ENCODE measurements at places on chromosomes 3 and 15.

DNA sequence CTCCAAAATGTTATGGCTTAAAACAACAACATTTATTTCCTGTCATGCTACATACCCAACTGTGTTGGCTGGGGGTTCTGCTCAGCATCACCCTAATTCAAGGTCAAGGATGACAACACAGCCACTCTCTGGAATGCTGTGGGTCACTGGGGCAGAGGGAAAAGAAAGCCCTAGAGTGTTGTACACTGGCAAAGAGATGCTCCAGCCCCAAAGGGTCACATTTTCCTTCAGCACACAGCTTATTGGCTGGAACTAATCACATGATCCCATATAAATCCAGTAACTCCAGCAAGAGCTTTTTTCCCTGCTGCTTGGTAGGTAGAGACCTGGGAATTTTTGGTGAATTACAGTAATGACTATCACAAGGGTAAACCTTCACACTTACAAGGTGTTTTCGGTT is 1041.4 kb downstream of the NTRK3 start:
- H3K4me3 ChIP-seq = no peak overlapping the region
- no peaks in the 10 kb centered on the region for H3K36me3 ChIP-seq
- no peak for DNase-seq
- H3K4me1 ChIP-seq = no peaks in the 10 kb centered on the region
- no peaks in the 10 kb centered on the region for H3K27me3 ChIP-seq

- H3K4me3 ChIP-seq = no peak overlapping the region
- no peaks in the 10 kb centered on the region for H3K27me3 ChIP-seq
- H3K27ac ChIP-seq = no peak overlapping the region
- no peak for DNase-seq
- H3K36me3 ChIP-seq = no peaks in the 10 kb centered on the region
Observed at GRCh38 chr3:104066658-104067057, 1300.1 kb upstream of the ALCAM start.

DNA sequence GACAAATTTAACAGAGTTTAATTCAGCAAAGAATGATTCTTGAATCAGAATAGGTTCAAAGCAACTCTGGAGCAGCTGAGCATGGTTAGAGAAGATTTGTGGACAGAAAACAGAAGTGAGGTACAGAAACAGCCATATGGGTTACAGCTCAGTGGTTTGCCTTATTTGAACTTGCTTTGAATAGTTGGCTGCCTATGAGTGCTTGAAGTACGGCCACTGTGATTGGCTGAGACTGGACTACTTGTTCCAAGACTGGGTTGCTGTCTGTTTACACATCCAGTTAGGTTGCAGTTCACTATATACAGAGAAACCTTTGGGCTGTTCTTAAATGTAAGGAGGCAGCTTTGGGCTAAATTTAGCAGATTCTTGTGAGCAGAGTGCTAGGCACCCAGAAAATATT is 79.4 kb upstream of the CADPS start:
- no peak overlapping the region for H3K27ac ChIP-seq
- H3K4me3 ChIP-seq = no peak overlapping the region
- DNase-seq = no peak
- no peaks in the 10 kb centered on the region for H3K4me1 ChIP-seq

DNA sequence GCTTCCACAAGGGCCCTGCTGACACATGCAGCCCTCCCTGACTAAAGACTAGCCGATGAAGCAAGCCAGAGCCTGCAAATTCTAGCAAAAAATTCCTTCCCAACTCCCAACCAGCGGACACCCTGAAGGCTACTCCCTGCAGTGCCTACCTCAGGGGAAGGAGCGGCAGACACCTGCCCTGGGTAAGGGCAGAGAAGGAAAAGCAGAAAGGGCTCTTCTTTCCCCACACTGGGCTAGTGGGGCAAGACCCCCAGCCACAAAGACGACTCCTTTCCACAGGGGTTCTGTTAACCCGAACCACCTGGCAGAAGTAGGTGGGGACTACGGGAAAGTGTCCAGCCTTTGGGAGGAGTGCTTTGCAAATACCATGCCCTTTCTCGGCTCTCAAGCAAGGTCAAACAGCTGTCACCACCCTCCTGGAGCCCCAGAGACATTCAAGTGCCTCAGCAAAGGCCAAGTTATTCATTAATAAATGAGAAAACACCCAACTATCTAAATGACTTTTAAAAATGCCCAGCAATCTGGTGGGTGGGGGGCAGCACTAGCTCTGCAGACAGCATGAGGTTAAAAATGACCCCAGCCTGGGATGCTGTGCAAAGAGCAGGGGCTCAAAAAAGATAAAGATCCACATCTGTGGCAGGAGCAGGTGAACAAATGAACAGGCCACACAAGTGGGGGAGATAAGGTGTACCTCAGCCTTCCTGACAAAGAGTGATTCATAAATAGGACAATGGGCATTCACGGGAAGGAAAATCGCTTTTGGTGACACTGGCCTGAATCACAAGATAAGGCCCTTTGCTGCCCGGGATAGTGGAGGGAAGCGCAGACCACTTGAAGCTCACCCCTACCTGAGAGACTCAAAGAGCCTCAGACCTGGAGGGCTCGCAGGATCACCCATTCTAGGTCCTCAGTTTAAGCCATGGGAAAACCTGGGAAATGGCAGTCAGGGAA is 33.0 kb downstream of the CCDC12 start:
- H3K4me3 ChIP-seq = no peak overlapping the region
- peak; percentile 74 for DNase-seq
- H3K36me3 ChIP-seq = no peaks in the 10 kb centered on the region
- peak overlapping the region; percentile 86 for H3K27ac ChIP-seq
- no peaks in the 10 kb centered on the region for H3K27me3 ChIP-seq

GRCh38 chr3:5768281-5768945 is 580.9 kb downstream of the EDEM1 start:
- H3K27ac ChIP-seq = no peak overlapping the region
- no peak for DNase-seq
- H3K4me1 ChIP-seq = no peaks in the 10 kb centered on the region
- H3K36me3 ChIP-seq = no peaks in the 10 kb centered on the region
- no peaks in the 10 kb centered on the region for H3K27me3 ChIP-seq

GRCh38 chr15:39622660-39623516 is 42.0 kb downstream of the THBS1 start:
- DNase-seq = no peak
- H3K27me3 ChIP-seq = no peaks in the 10 kb centered on the region
- H3K36me3 ChIP-seq = no peaks in the 10 kb centered on the region
- H3K4me3 ChIP-seq = no peak overlapping the region
- H3K4me1 ChIP-seq = peaks cover 32% of the 10 kb centered on the region
- no peak overlapping the region for H3K27ac ChIP-seq

- no peak for DNase-seq
- H3K27me3 ChIP-seq = no peaks in the 10 kb centered on the region
- H3K36me3 ChIP-seq = no peaks in the 10 kb centered on the region
- H3K4me3 ChIP-seq = no peak overlapping the region
Observed at GRCh38 chr3:13066236-13066635, 7.0 kb downstream of the IQSEC1 start.

DNA sequence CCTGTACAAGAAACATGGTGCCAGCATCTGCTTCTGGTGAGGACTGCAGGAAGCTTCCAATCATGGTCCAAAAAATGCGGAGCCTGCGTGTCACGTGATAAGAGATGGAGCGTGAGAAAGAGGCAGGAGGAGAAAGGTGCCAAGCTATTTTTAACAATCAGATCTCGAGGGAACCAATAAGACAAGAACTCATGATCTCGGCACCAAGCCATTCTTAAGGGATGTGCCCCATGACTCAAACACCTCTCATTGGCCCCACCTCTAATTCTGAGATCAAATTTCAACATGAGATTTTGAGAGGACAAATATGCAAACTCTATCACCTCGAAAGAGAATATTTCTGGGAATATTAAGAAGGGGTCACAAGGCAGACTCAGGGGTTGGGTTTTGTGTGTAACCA is 107.2 kb downstream of the PYDC2 start:
- no peak overlapping the region for H3K4me3 ChIP-seq
- no peak for DNase-seq
- no peaks in the 10 kb centered on the region for H3K4me1 ChIP-seq
- no peak overlapping the region for H3K27ac ChIP-seq

- no peaks in the 10 kb centered on the region for H3K4me1 ChIP-seq
- no peak overlapping the region for H3K4me3 ChIP-seq
- no peak overlapping the region for H3K27ac ChIP-seq
- DNase-seq = no peak
Observed at GRCh38 chr3:174873832-174874657, 14.9 kb downstream of the NAALADL2 start.

GRCh38 chr15:93073465-93073952 is 15.5 kb downstream of the RGMA start:
- no peak for DNase-seq
- no peak overlapping the region for H3K4me3 ChIP-seq
- peaks cover 3% of the 10 kb centered on the region for H3K4me1 ChIP-seq
- H3K27ac ChIP-seq = no peak overlapping the region

DNA sequence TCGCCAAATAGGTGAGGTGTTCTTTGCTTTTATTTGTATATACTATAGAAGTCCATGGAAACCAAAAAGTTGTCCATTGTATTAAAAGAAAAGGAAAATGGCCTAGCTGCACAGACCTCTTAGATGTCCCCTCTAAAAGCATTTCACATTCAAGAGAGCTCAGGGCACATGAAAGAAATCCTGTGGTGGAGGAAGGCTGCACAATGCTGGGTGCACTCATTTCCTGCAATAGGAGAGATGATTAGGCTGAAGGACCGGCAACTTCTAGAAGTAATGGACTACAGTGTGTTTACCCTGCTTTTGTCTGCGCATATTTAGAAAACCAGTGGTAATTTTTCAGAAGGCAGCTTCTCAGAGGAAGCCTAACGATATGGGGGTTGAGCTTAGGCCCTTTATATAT is 25.4 kb downstream of the PPM1L start:
- H3K36me3 ChIP-seq = no peaks in the 10 kb centered on the region
- H3K4me1 ChIP-seq = no peaks in the 10 kb centered on the region
- no peaks in the 10 kb centered on the region for H3K27me3 ChIP-seq
- no peak overlapping the region for H3K27ac ChIP-seq

DNA sequence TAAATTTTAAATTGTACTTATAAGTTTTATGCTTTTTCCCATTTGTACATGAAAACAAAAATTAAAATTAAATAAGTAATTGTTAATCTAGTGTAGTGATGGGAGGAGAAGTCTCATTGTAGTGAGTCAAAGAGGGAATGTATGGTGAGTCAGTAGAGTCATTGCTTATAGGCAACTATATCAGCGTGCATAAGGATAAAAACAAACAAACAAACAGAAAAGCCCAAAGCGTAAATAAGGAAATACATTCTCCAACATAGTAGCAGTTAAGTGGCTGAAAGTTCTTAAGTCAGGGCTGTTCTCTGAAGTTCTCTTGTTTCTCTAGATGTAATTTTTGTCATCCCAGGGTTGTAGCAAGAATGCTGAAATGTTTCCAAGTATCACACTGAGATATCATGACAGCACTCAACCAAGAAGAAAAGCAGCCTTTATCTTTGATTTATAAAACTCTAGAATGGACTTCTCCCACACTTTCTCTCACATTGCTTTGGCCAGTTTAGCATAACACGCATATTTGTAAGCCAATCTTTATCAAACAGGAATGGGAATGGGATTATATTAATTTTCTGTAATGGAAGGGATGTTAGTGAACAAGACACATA is 184.1 kb upstream of the TP63 start:
- H3K4me3 ChIP-seq = no peak overlapping the region

- no peaks in the 10 kb centered on the region for H3K27me3 ChIP-seq
- no peak overlapping the region for H3K27ac ChIP-seq
- no peak overlapping the region for H3K4me3 ChIP-seq
- no peaks in the 10 kb centered on the region for H3K36me3 ChIP-seq
- H3K4me1 ChIP-seq = peaks cover 3% of the 10 kb centered on the region
Observed at GRCh38 chr3:169563775-169564059, 99.8 kb downstream of the MECOM start.

DNA sequence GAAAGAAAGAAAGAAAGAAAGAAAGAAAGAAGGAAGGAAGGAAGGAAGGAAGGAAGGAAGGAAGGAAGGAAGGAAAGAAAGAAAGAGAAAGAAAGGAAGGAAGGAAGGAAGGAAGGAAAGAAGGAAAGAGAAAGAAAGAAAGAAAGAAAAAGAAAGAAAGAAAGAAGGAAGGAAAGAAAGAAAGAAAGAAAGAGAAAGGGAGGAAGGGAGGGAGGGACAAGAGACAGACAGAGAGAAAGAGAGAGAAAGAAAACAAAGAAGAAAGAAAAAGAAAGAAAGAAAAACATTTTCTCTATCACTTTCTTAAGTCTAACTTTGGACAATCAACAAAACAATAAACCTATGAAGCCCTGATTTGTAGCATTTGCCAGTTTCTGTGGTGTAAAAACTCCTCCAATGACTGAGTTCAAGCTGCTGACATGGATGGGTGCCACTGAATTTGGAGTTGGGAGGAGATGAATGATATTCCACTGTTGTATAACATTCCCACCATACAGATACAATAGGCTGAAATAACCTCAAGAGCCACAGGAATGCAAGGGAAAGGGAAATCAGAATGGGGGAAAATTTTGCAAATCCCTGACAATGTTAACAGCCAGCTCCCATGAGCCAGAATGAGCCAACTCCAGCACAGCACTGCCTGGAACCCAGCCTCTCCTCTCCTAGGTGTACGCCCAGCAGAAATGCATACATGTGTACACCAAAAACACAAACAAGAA is 15.0 kb upstream of the RTP3 start:
- no peaks in the 10 kb centered on the region for H3K27me3 ChIP-seq
- no peak for DNase-seq
- no peaks in the 10 kb centered on the region for H3K4me1 ChIP-seq
- no peaks in the 10 kb centered on the region for H3K36me3 ChIP-seq

DNA sequence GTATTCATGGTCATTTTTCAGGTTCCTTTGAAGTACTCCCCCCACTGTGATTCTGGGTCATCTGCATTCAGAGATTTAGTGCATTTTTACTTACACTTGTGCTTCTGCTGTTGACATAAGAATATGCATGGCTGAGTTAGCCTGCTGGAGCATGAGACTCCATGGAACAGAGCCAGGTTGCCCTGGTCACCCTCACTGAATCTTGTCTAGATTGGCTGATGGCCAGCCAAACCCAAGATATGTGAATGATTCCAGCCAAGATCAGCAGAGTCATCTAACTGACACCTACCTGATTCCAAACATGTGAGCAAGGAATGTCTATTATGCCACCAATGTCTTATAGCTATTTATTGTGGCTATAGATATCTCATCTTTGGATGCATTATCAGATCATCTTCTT is 25.1 kb downstream of the DTWD1 start:
- H3K27me3 ChIP-seq = no peaks in the 10 kb centered on the region
- H3K4me3 ChIP-seq = no peak overlapping the region
- DNase-seq = peak; percentile 24
- H3K36me3 ChIP-seq = no peaks in the 10 kb centered on the region

DNA sequence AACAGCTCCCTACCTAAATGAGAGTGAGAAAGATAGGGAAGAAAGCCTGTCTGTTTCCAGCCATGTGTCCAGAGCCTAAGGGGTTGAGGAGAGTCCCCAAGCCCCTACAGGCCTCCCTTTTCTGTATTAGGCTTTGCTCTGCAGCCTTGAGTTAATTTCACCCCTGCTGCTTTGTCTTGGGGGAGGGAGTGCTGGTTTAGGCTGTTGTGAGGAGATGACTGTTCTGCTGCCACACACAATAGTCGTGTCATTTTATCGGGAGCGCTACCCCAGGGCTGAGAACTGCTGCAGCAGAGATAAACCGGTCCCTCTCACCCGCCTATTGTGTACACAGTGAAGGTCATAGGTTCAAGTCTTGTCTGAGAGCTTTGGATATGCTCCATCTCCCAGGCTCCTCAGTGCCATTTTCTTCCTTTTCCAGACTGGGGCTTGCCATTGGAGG is 1.4 kb downstream of the ZNF609 start:
- peak overlapping the region; percentile 59 for H3K27ac ChIP-seq
- DNase-seq = peak; percentile 58

Data from endothelial cell of umbilical vein (primary cell).